Dermis microvascular lymphatic vessel endothelial cell (primary cell): ENCODE measurements at places on chromosomes 2 and 18. TPM values are rescaled to one million over a fixed set of nuclear protein-coding genes. Genes with fewer than 3 reads are reported as not detected.

- DNase-seq, result peak; percentile 64
Measured at GRCh38 chr2:223797811-223798721, 39.3 kb downstream of the AP1S3 start.

TEX44 gene
- not detected in 2 replicates for total RNA-seq

IL1R1 gene
- total RNA-seq, result 7.2 and 46.9 TPM in 2 replicates

DNA sequence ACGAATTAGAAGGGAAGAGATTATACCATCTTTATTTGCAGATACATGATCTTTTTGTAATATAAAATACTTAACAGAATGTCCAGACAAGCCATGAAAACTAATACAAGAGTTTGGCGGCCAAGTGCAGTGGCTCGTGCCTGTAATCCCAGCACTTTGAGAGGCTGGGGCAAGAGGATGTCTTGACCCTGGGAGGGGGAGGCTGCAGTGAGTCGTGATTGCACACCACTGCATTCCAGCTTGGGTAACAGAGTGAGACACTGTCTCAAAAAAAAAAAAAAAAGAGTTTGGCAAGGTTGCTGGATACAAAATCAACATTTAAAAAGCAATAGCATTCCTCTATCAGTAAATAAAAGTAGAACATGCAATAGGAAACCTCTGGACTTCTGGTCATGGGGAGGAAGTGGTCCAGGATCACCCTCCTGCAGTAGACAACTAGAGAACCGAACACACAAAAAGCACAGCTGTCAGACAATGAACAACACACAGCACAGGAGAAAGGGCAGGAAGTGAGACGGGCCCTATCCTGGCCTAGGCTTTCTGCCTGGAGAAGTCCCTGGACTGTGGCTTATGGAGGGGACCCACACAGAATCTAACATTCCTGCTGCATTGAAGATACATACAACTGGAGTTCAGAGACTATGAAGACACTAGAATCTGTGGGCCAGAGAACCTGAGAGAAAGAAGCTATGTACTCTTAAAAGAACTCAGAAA is 118.9 kb upstream of the ARL4C start:
- DNase-seq, result no peak

DNA sequence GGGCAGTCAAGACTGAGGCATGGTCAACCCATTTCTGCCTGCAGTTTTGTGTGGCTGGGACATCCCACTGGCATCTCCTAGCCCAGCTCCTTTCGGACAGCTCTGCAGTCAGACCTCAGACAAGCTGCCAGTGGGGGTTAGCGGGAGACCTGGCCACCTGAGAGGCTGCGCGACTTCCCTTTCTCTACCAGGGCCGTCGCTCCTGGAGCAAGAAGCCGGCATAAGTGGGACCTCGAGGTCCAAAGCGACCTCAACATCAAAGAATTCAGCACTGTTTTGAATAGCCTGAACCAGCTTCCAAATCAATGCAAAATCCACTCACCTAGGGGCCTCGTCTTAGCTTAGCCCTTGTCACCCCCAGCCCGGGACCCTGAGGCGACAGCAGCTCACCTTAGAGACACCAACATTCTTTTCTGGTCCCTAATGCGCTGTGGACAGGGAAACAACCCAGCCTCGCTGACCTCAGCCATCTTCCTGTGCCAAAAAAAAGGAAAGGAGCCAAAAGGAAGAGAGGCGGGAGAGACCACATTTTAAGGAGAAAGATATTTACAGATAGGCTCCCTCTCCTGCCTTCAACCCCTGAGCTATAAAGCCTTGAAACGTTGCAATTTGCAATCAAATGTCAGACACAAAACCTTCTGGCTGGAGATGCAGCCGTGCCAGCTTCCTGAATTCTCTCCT is 81.2 kb downstream of the GFPT1 start:
- no peak for DNase-seq

GRCh38 chr2:14016289-14016955 is 616.1 kb upstream of the LRATD1 start:
- DNase-seq, result no peak

- no peak for DNase-seq
Measured at GRCh38 chr2:182321096-182321495, 105.7 kb downstream of the PDE1A start.

MTX2 gene
- 23.2 and 26.8 TPM in 2 replicates for total RNA-seq

DNA sequence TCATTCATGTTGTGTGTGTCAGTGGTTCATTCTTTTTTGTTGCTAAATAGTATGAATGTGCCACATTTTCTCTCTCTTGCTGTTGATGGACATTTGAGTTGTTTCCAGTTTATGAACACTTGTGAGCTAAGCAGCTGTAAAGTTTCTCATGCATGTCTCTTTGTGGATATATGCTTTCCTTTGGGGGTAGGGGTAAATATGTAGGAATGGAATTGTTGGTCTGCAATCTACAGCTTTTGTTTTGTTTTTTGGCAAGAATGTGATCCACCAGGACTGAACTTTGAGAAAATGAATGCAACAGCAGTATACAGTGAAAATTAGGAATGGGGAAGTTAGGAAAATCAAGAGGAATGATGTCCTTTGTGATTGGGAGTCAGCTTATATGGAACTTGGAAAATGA is 226.3 kb downstream of the CDCA7 start:
- no peak for DNase-seq

- peak; percentile 7 for DNase-seq
Measured at GRCh38 chr2:26805241-26805676, 19.4 kb downstream of the CENPA start.

APCDD1 gene
- 0.25 TPM in 1 of 2 replicates, not detected in the other for total RNA-seq

DNA sequence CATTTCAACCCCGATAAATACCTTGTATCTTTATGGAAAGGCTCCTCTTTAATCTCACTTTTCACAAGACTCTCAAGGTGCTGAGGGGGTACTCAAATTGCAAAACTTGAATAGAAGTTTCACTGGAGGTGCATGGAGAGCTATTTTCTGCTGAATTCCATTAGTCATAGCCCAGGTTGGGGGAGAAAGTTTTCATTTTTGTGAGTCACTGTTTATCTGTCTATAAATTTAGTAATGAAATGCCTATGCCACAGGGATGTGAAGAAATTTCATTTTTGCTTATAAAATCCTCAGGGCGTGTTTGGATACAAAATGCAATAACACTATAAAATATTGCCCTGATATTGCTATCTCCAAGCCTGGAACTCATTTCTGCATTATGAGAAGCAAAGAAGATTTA is 346.3 kb downstream of the LRATD1 start:
- no peak for DNase-seq

DNA sequence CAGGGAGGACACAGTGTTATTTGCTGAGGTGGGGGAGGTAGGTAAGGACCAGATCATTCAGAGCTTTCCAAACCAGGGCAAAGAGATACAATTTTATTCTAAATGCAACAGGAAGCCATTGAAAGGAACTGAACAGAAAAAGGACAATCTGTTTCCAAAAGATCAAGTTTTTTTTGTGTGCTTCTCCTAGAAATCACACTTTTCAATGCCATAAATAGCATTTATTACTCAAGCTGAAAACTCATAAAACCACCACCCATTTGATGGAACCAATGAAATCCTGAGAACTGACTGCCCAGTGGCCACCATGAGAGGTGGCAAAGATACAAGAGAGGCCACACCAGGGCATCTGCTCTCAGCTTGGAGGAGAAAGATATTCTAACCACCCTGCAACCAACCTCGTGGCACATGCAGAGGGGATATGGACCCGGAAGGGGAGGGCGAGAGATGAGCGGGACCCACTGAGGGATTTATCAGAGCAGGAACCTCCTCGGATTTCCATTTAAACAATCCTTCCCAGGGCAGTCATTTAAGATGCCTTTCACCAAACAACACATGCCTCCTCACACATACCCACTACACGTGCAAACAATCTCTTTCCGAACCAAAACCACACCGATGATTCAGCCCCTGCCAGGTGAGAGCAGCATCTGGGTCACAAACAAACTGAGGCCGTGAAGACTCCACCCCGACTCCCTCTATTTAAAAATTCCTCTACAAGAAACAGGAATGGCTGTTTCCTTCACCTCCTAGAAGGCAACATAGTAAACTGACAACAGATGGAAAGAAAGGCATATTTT is 8.8 kb downstream of the CYB5A start:
- DNase-seq, result no peak

- DNase-seq, result no peak
Measured at GRCh38 chr2:169696381-169696780, 2.1 kb downstream of the PHOSPHO2 start.

LRRTM4 gene
- not detected in 2 replicates for total RNA-seq

DNA sequence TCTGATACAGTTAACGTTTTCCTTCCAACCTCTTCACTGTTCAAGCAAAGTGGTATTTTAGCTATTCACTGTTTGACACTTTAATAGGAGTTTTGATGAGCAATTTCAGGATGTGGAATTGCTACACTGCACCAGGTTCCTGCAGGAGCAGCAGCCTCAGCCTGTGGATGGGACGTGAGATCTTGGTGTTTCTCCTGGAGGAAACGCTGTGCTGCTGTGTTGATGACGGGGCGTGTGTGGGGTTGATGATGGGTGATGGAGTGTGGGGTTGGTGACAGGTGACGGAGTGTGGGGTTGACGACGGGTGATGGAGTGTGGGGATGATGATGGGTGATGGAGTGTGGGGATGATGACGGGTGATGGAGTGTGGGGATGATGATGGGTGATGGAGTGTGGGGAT is 98.9 kb downstream of the RTP5 start:
- no peak for DNase-seq

DNA sequence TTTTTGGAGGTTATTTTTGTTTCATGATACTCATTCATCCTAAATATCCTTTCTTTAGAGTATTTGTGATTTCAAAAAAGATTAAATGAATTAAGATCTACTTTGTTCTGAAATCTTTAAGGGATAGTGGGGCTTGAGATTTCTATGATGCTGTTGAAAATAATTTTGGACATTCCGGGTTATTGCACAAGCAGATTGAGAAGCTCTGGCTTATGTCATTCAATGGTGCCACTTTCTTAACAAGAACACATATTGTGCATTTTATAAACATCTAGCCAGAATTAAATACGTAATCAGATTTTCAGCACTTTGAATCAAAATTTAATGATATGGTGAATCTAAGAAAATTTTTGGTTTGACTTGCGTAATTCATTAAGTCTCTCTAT is 207.7 kb upstream of the COL3A1 start:
- no peak for DNase-seq

CD207 gene
- total RNA-seq, result under 0.01 TPM in 2 replicates

GRCh38 chr18:8800445-8800844 is 95.1 kb downstream of the MTCL1 start:
- peak; percentile 85 for DNase-seq
